T-helper 9 cell (primary cell): ENCODE measurements at places on chromosomes 5 and 9.

- DNase-seq = no peak
Measured at GRCh38 chr9:7315116-7315515, 484.5 kb downstream of the DMAC1 start.

DNA sequence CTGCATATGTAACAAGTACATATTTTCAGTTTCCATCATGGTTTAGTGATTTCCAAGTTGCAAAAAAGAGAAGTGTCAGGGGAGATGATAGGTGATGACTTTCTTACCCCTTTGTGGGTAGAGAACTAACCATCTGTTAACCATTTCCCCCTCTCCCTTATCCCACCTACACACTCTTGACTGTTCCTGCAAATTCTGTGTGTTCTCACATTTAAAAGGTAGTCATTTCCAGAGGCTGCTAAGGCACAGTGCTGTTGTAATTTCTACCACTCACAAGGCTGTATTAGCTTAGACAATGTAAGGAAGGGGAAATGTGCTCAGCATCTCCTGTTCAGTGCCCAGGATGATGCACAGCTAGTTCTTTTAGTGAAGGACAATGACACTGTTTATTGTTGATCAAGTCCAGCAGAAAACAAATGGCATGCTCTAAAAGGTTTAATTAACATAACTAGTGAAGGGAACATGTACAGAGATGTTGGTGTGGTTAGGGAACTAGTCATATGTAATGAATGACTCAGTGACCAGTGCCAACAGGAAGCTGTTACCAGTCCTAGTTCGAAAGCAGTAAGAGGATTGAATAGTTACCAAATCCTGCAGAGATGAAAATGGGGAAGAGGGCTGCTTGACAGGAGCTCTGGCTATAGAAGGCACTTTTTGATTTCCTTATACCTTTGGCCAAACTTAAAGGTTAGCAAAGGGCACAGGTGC is 165.1 kb downstream of the PLK2 start:
- no peak for DNase-seq

- DNase-seq = no peak
Measured at GRCh38 chr5:9869616-9870288, 239.6 kb upstream of the TAS2R1 start.

DNA sequence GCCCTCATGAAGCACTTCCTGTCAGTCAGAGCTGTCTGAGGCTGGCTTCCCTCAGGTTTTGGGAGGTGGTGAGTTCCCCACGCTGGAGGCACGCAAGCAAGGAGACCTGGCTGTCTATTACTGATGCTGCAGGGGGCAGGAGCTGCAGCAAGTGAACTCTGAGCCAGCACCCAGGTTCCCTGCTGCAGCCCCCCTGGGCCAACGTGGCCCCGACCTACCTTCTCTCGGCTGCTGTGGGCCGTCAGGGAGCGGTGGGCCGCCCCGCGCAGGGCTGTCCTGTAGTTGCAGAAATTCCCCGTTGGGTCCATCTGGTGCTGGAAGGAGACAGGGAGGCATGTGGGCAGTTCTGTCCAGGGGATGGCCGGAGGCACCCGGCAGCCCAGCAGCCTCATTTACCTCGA is 46.8 kb upstream of the RNF130 start:
- DNase-seq = no peak

DNA sequence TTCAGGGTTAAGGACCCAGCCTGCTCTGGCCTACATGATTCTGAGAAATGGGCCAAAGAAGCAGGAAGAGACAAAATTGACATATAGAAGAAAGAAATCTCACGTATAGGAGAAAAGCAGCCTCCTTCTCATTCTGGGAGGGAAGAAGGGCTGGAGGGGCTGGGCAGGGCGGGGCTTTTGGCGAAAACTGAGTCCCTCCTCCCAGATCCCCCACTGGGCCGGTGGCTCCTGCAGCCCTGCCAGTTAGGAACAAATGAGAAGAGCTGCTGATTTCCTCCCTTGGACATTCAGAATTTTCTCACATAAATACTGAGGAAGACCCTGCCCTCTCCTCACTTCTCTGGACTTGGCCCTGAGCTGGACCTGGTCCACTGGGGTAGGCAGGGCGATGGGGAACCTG is at the start of gene WNT8A:
Gene WNT8A (plus strand): TSS at position 332 of the 400 bp plus-strand sequence. CDS start 95 bp downstream, outside the sequence.
- no peak for DNase-seq

DNA sequence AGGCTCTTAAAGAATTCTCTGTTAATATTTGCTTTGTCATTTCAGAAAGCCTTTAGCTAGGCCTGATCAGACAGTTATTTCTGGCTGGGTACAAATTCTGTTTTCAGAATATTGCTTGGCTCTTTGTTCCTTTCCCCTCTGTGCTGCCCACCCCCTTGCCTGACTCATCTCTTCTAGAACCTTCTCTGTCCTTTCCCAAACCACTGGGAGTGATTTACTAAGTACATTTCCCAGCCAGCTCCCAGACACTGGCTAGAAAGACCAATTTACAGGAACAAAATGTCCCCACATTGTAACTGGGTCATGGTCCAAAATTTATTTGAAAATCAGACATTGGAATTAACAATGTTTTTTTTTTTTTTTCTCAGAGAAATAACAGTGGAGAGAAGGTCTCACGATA is 133.1 kb upstream of the MAP1B start:
- no peak for DNase-seq

DNA sequence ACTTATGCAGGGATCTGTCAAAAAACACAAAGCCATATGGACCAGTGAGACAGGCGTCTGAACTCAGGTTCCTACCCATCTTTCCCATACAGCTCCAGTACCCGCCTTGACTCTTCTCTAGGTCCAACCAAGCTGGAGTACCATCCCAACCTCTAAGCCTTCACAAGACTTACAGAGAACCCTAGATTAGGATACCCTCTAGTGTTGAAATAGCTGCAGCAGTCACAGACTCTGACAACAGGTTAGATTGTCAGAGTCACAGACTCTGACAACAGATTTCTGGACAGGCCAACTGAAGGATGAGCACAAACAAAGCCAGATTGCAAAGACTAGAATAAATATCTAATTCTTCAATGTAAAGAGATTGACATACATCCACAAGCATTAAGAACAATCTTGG is 266.1 kb downstream of the GRIA1 start:
- no peak for DNase-seq

GRCh38 chr5:159459132-159459627 is 128.9 kb upstream of the IL12B start:
- no peak for DNase-seq

GRCh38 chr9:3323714-3324113 is 202.1 kb downstream of the RFX3 start:
- no peak for DNase-seq

- no peak for DNase-seq
Measured at GRCh38 chr9:137172901-137173795, 1.3 kb upstream of the TMEM210 start.

GRCh38 chr9:129675620-129676019 is 10.2 kb downstream of the PRRX2 start:
- DNase-seq = no peak
